ENCODE measurements at places on chromosomes 11 and 22.

GRCh38 chr11:73395297-73396208, 19.4 kb downstream of the RELT start:
- DNase-seq, result no peak

GRCh38 chr11:130203766-130204702, 44.5 kb downstream of the ST14 start:
- DNase-seq, result no peak

DNA sequence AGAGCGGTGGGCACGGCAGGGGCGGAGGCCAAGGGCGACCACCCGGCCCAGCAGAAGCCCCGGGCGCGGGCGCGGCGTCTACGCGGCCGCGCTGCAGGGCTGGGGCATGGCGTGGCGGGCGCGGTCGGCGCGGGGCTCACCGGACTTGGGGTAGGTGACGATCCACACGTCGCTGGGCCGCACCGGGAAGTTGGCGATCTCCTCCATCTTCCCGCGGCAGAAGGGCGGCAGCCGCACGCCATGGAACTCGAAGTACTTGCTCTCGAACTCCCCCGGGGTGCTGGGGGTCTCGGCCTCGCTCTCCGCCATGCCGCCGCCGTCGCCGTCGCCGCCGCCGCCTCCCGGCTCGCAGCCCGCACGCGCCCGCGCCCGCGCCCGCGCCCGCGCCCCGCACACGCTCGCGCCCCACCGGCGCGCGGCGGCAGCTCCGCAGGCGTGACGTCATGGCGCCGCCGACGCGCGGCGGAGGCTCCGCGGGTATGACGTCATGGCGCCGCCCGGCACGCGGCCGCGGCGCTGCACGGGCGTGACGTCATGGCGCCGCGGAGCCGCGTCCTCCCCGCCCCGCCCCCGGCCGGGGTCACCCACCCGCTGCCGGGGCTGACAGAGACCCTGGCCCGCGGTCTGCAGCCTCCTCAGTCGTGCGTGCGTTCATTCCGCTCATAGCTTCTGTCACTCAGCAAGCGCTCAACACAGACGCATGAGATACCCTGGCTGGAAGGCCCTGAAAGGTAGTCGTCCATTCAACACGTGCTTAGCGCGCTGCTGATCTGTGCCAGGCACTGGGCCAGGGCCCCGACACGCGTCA, at the start of gene SULT4A1:
SULT4A1 (minus strand) TSS at position 440 of the 808 bp plus-strand sequence; CDS start at position 309, 131 bp downstream.
- DNase-seq, result peak; percentile 9

- no peak for DNase-seq
These were observed 25.9 kb upstream of the TOLLIP start for GRCh38 chr11:1335264-1335810.

DNA sequence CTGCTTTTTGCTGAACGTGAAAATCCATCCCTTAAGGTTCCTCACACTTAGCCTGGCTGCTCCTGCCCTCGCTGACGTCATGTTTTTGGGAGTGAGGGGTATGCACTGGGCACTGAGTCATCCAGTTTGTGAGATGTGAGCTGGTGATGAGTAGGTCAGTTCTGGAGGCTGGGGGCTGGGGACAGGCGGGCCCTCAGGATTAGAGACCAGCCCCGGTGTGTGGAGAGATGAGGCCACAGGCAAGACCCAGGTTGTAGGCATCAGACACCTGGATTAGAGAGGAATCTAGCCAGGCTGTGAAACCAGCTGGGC, 9.2 kb downstream of the KCNC1 start:
- no peak for DNase-seq

GRCh38 chr11:83007477-83007876, 64.2 kb downstream of the RAB30 start:
- no peak for DNase-seq

GRCh38 chr11:97890466-97890865, 1130.3 kb upstream of the CNTN5 start:
- no peak for DNase-seq

DNA sequence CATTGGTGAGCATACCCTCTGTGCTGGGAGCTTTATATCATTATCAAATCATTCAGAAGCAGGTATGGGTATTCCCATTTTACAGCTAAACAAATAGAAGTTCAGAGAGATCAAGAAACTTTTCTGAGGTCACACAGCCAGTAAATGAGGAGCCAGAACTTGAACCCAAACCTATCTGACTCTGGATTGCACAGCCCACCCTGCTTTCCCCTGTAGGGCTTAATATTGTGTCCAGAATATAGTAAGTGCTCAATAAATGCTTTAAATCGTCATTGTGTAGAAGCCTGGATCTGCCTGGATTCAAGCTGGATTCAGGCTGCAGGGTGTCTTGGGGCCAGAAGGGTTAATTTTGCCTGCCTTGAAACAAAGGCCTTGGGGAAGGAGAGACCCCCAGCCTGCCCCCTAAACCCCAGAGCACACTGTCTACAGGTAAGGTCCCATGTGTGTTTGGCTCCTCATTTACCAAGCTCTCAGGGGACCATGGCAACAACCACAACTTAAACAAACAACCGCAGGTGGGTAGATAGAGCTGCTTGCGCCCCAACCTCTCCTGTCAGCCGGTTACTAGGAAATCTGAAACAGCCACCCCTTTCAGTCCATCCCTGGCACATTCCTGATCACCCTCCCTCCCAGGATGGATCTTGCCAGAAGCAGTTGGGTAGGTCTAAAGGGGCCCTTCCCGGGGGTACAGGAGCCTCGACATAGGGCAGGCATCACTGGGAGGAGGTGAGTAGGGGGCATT, 3.0 kb upstream of the SEC14L3 start:
- no peak for DNase-seq

- peak; percentile 70 for DNase-seq
These were observed 453.4 kb downstream of the NTM start for GRCh38 chr11:131823772-131824171.

- peak; percentile 96 for DNase-seq
These were observed 13.6 kb downstream of the BCL9L start for GRCh38 chr11:118911880-118912741.

DNA sequence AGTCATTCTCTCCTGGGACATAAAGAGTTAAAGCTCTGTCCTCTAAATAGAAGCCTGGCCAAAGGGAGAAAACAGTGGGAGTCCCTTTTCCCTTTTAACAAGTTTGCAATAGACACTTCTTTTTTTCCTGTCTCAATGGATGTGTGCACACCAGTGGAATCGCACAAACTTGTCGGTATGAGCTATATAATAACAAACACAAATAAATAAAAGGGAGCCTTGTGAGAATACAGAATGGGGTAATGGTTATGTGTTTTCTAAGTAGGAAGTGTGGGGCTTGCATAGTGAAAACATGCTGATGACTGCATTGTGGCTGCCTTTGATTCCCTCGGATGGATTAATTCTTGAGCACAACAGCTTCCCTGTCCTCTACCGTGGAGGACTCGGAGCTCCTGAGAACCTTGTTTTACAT, 131.9 kb downstream of the WNT7B start:
- DNase-seq, result no peak

DNA sequence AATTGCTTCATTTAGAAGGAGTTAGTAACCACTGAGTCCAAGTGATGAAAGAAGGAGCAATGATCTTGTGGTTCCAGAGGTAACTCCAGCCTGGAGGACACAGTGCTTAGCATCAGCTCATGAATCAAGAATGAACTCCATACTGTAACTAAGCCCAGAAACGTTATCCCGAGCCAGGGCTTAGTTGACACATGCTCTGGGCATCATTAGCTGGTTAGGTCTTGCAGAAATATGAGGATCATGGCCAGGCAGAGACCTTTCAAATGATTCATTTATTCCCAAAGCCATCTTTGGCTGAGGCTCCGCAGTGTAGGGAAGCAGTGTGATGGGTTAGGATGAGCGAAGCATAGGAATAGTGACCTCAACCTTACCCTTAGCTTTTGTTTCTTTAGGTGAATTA, 277.4 kb downstream of the FAM76B start:
- peak; percentile 82 for DNase-seq

DNA sequence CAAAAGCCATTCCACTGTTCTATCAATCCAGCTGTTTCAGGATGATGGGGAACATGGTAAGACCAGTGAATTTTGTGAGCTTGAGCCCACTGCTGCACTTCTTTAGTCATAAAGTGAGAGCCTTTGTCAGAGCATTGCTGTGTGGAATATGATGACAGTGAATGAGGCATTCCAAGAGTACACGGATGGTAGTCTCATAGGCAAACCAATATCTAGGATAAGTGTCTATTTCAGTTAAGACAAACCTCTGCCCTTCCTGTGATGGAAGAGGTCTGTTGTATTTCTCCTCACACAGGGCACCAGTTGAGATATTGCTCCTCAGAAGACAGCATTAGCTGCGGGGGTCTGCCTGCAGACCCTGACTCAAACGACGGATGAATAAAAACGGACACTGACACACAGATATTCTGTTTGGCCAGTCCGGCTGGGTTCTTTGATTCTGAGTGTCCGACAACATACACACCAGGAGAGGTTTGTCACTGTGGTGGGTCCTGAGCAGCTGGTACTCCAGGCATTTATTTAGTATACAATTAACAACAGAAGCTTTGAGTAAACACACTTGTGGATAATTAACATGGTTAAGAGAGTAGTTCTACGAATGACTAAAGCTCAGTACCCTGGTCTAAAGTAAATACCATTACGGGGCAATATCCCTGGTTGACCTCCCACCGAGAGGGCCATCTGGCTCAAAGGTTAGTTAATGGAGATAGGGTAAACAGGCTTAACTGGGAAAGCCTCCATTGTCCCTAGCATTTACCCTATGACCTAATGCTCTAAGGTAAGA, 121.7 kb downstream of the ZNF280B start:
- no peak for DNase-seq

- peak; percentile 33 for DNase-seq
These were observed 48.4 kb downstream of the CDKN1C start for GRCh38 chr11:2837096-2837601.
